ENCODE measurements at places on chromosomes 6 and 20.

DNA sequence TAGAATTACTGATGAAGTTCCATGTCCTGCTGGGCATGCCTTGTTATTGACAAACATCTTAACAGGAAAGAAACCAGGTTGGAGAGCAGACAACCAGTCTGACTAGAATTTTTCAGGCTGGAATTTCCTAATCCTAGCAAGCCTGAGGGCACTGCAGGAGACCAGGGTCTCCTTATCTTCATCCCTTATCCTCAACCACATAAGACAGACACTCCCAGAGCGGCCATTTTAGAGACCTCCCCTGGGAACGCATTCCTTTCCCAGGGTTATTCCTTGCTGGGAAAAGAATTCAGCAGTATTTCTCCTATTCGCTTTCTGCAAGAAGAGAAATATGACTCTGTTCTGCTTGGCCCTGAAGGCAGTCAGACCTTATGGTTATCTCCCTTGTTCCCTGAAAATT lies 803.7 kb downstream of the GRIK2 start:
- no peaks in the 10 kb centered on the region for H3K27me3 ChIP-seq
- no peak overlapping the region for H3K27ac ChIP-seq
- no peaks in the 10 kb centered on the region for H3K36me3 ChIP-seq
- no peaks in the 10 kb centered on the region for H3K4me1 ChIP-seq
- no peak for DNase-seq

DNA sequence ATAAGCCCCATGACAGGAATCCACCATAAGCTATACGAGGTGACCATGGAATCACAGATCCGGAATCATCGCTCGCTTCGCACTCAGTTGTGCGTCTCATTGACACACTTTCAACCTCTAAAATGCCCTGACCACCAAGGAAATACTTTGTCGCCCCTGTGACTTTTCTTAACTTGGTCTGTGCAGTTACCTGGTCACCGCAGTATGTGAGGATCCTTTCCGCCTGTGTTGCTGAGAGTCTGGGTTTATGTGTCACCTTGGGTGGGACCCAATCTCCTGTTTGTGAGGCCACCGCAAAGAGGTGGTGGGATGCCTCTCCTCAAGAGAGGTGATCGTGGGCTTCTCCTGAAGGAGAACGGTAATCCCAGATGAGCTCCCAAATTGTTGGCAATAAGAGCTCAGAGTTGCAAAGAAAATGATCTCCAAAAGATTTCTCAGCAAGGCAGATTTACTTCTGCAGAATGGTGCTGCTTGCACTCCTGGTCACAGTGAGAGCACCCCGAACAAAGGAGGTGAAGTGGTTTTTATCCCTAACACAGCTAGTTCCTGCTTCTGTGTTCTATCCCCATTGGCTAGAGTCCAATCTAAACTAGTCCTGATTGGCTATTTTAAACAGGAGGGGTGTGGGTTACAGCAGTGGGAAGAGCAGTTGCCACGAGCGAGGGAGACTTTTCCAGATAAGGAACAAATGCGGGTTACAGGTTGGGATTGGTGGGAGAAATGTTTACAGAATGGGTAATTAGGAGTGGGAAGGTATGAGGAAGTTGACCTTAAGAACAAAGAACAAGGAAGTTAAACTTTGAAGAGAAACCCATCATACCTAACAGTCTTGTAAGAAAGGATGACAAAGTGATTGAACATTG lies 9.1 kb upstream of the ZNFX1 start:
- no peaks in the 10 kb centered on the region for H3K4me1 ChIP-seq
- H3K4me3 ChIP-seq: no peak overlapping the region
- H3K27ac ChIP-seq: no peak overlapping the region
- DNase-seq: no peak
- H3K36me3 ChIP-seq: peaks cover 95% of the 10 kb centered on the region

DNA sequence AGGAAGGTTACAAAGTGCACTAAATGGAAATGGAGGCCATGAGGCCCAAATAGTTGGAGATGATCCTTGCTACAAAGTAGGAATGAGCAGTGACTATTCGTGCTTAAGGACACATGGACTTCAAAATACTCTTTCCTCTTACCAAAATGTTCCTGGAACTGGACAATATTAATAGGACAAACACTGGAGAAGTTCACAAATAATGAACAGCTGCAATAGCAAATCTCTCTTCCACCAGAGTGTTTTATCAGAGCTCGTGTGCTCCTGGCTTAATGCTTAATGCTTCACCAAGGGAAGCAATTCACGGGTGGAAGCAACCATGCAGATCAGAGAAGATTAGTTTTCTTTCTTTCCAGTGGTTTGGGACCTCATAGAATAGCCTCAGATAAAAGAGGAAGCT lies 435.4 kb downstream of the BCKDHB start:
- no peak for DNase-seq
- H3K4me1 ChIP-seq: no peaks in the 10 kb centered on the region
- H3K36me3 ChIP-seq: no peaks in the 10 kb centered on the region
- no peak overlapping the region for H3K27ac ChIP-seq

- no peaks in the 10 kb centered on the region for H3K36me3 ChIP-seq
- H3K4me3 ChIP-seq: no peak overlapping the region
- no peaks in the 10 kb centered on the region for H3K27me3 ChIP-seq
- H3K27ac ChIP-seq: no peak overlapping the region
- H3K4me1 ChIP-seq: no peaks in the 10 kb centered on the region
- DNase-seq: no peak
Measured at GRCh38 chr20:11776687-11777086, 141.0 kb upstream of the BTBD3 start.

DNA sequence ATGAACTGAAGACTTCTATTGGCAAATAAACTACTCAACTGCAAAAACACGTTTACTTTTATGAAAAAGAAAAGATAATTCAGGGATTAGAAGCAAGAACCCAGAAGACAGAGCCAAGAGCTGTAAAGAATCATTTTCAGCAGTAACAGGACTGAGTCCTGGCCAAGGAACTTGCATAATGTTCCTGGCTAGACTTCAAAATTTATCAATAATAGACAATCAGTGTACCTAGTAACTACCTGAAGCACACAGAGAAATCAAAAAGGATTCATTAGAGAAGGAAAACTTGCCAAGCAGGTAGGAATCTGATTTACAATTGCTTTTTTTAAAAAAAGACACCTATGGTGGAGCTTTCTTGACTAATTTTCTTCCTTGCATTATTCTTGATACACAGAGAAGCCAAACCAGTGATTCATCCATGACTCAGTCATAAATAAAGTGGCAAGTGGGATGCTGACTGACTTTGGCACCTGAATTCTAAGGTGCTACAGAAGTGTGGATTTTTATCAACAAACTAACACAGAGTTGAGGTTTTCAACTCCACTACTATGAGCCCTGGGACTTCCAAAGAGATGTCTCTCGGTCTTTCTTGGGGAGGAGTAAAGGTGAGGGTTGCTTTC lies 281.3 kb downstream of the BMP7 start:
- no peaks in the 10 kb centered on the region for H3K4me1 ChIP-seq
- H3K27me3 ChIP-seq: no peaks in the 10 kb centered on the region
- no peak overlapping the region for H3K27ac ChIP-seq
- H3K36me3 ChIP-seq: no peaks in the 10 kb centered on the region
- no peak overlapping the region for H3K4me3 ChIP-seq

DNA sequence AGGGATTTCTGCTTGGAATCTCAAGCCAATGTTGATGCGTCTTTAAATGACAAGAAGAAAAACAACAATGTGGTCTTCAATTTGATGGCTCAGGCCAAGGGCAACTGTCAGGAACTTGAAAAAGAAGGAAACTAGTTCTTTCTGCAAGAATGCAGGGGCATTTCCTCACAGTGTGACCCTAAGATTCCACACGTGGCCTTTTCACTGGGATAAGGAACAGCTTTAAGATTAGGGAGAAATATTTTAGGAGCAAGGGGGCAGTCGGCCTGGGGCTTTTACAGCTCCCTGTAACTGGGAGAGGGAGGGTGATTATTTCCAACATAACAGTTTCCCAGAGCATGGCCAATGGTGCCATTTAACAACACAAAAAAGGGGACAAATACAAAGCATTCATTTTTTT lies 39.4 kb upstream of the MRPS10 start:
- peaks cover 47% of the 10 kb centered on the region for H3K36me3 ChIP-seq
- H3K27me3 ChIP-seq: no peaks in the 10 kb centered on the region
- DNase-seq: no peak
- H3K4me3 ChIP-seq: no peak overlapping the region

DNA sequence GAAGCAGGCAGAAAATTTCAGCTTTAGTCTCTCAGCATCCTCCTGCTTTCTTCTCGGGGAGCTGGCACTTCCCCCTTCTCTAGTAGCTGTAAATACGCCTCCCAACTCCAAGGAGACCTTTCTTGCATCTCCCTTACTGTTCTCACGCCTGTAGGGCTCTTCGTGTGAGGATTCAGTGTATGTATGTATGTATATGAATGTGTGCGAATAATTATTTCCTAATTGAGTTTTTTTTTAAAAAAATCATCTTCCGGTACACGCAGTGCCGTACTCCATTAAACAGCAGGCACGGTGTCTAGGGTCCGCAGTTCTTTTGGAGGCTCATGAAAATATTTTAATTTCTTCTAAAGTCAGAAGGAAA lies 85.4 kb downstream of the HFE start:
- H3K4me1 ChIP-seq: peaks cover 25% of the 10 kb centered on the region
- no peaks in the 10 kb centered on the region for H3K27me3 ChIP-seq
- peak overlapping the region; percentile 100 for H3K27ac ChIP-seq
- no peak for DNase-seq

DNA sequence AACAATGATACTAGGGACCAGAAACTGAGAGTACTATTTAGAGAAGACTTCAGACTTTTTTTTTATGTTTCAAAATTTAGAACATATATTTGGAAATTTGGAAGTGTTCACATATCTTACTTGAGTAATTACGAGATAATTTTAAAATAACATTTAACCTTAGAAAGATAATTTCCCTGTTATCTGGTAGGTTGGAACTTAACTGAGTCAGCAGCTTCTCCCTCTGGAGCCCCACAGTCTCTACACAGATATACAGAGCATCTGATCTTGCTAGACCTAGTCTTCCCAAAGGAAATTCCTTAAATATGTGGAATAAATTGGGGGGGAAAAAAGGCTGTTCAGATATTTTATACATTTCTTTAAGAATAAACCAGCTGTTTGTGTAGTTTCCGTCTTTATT lies 48.6 kb downstream of the TSPYL4 start:
- H3K27ac ChIP-seq: no peak overlapping the region
- H3K4me1 ChIP-seq: no peaks in the 10 kb centered on the region
- H3K36me3 ChIP-seq: no peaks in the 10 kb centered on the region
- no peaks in the 10 kb centered on the region for H3K27me3 ChIP-seq
- no peak overlapping the region for H3K4me3 ChIP-seq

DNA sequence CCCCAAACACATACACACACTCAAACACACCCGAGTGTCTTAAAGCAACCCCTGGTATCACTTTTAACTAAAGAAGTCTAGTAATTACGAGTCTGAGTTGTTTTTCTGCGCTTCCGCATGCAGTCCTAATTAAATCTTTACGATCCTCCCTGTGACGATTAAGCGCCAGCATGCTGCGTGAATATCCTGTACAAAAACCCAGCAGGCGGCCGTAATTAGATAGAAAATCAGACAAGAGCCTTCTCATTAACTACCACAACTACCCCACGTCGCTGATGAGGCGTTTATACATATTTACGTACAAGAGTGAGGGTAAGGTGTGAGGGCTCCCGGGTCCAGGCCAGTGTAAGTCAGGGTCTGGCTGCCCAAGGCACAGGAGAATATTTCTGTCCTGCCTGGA lies 8.1 kb downstream of the TFAP2B start:
- H3K27ac ChIP-seq: no peak overlapping the region
- DNase-seq: no peak
- H3K27me3 ChIP-seq: peaks cover 81% of the 10 kb centered on the region
- no peaks in the 10 kb centered on the region for H3K4me1 ChIP-seq

- no peak for DNase-seq
- H3K4me3 ChIP-seq: peak overlapping the region; percentile 35
- H3K27ac ChIP-seq: no peak overlapping the region
- H3K27me3 ChIP-seq: peaks cover 66% of the 10 kb centered on the region
Measured at GRCh38 chr6:75204959-75205775, 686 bp downstream of the COL12A1 start.

GRCh38 chr6:139497345-139497961 lies 123.0 kb upstream of the CITED2 start:
- no peak overlapping the region for H3K4me3 ChIP-seq
- H3K4me1 ChIP-seq: no peaks in the 10 kb centered on the region
- no peaks in the 10 kb centered on the region for H3K27me3 ChIP-seq
- H3K27ac ChIP-seq: no peak overlapping the region

DNA sequence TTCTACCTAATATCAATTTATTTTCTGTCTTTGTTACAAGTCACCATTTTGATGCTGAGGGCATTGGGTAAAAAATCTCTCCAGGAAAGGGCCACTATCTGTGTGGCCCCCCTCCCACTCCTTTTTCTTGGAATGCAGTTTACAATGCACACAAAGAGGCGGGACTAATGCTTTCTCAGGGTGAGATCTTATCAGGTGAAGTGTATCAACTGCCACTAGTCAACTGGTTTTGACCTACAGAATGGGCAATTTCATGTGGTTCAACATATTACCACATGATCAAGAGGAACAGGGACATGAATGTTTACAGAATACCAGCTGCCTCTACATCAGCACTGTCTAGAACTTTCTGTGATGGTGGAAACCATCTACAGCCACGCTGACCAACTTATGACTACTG lies 3.7 kb downstream of the RRBP1 start:
- no peak for DNase-seq
- no peak overlapping the region for H3K27ac ChIP-seq
- H3K27me3 ChIP-seq: no peaks in the 10 kb centered on the region
- H3K4me1 ChIP-seq: peaks cover 7% of the 10 kb centered on the region
- H3K36me3 ChIP-seq: no peaks in the 10 kb centered on the region
- no peak overlapping the region for H3K4me3 ChIP-seq

- H3K4me3 ChIP-seq: no peak overlapping the region
- no peaks in the 10 kb centered on the region for H3K4me1 ChIP-seq
- DNase-seq: no peak
- H3K27me3 ChIP-seq: no peaks in the 10 kb centered on the region
Measured at GRCh38 chr6:124463271-124463670, 499.0 kb upstream of the RNF217 start.

DNA sequence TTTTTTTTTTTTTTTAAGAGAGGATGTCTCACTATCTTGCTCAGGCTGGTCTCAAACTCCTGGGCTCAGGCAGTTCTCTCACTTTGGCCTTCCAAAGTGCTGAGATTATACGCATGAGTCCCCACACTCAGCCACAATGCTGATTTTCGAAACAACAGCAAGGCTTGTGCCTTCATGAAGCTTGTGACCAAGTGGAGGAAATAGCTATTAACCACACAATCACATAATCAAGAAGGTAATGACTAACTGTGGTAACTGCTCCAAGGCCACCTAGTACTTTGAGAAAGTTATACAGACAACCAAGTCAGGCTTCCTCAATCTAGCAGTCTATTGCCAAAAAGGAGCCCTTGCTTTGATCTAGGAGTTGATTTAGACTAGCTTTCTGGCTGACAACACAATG lies 46.3 kb downstream of the SOD2 start:
- H3K27ac ChIP-seq: no peak overlapping the region
- DNase-seq: no peak
- no peak overlapping the region for H3K4me3 ChIP-seq
- H3K27me3 ChIP-seq: no peaks in the 10 kb centered on the region
- no peaks in the 10 kb centered on the region for H3K36me3 ChIP-seq

GRCh38 chr6:112286010-112286409 lies 31.6 kb upstream of the LAMA4 start:
- peaks cover 39% of the 10 kb centered on the region for H3K27me3 ChIP-seq
- H3K4me3 ChIP-seq: no peak overlapping the region
- H3K36me3 ChIP-seq: no peaks in the 10 kb centered on the region
- peak; percentile 23 for DNase-seq
- no peak overlapping the region for H3K27ac ChIP-seq
- H3K4me1 ChIP-seq: peaks cover 7% of the 10 kb centered on the region

- no peaks in the 10 kb centered on the region for H3K27me3 ChIP-seq
- H3K27ac ChIP-seq: no peak overlapping the region
- H3K36me3 ChIP-seq: no peaks in the 10 kb centered on the region
- H3K4me1 ChIP-seq: no peaks in the 10 kb centered on the region
- H3K4me3 ChIP-seq: no peak overlapping the region
Measured at GRCh38 chr6:81263531-81264168, 488.8 kb downstream of the TENT5A start.

All from thymus (tissue), 14 donors.